ENCODE measurements at places on chromosomes 7 and 10.
A peak's percentile ranks its signal among the peaks of the same experiment; 100 is the strongest.

- peak; percentile 41 for DNase-seq
These were observed 54.9 kb upstream of the ANK3 start for GRCh38 chr10:60444494-60445064.

DNA sequence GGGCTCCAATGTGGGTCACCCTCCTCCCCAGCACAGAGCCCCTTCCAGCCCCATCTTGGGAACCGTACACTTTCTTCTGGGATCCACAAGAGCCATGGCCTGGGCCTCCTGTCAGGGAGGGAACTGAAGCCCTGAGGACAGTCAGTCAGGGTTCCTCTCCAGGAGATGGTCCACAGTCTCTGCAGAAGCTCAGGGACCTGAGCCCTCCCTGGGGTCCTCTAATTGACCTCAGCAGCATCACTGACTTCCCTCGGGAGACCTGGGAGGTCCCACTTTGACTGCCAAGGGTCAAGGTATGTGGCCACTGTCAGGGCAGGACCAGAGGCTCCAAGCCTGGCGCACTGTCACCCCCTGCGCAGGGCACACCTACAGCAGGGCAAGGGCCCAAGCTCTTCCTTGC, 32.3 kb downstream of the NOD1 start:
- DNase-seq = no peak

DNA sequence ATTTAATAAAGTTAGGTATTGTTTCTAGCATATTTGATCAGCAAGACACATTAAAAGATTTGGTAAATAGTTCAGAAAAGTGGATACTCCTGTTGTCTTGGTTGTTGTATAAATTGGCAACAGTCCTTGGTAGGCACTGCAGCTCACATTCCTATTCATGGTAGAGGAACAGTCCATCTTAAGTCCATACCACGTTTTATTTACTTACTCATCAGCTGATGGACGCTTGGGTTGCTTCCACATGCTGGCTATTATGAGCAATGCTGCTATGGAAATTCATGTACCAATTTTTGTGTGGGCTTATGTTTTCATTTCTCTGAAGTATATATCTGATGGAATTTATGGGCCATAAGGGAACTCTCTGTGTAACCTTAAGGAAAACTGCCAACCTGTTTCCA, 43.3 kb downstream of the C10orf120 start:
- no peak for DNase-seq

DNA sequence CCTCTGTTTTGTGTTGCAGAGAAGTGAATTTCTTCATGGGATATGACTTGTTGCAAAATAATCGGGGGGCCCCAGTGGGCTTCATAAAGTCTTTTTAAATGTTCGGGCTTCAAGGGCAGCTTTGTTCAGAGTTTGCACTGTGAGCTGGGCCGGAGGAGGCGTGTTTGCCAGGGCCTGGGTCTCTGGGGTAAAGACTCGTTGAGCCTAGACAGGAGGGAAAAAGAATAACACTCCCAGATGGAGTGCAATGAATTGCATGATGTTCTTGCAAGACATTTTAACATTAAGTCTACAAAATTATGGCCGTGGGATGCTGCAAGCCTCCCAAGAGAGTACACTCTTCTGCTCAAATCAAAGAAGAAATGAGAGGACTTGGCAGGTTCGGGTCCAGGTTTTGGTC, 23.6 kb downstream of the BMPER start:
- DNase-seq = no peak

DNA sequence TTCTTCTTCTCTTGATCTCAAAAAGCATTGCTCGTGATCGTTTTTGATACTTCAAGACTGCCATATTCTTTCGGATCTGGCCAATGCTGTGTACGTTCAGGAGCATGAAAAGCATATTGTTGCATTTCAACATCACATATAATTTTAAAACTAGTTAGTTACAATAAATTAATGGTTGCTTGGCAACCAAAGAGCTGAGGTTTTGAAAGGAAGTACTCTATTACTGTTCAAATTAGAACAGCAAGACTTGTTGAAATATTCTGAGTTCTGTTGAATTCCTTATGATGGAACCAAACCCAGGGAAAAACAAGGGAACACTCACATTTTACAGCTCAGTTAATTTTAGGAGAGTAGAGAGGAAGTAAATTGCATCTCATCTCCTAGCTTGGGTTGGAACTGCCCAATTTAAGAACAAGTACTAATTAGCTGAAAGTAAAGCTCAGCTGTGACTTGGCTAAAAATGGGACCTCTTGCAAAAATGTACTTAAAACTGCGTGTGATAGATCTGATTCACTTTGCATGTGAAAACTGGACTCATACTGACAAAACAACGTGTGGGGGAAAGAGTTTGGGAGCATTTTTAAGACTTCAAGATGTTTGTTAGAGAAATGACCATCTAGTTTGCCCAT, 21.2 kb downstream of the OR9A2 start:
- no peak for DNase-seq

- DNase-seq = peak; percentile 26
These were observed 122.7 kb downstream of the TRRAP start for GRCh38 chr7:99000904-99001465.

- no peak for DNase-seq
These were observed 80.4 kb downstream of the AUTS2 start for GRCh38 chr7:69678494-69679187.

GRCh38 chr7:142457146-142457703, 199.4 kb upstream of the PRSS58 start:
- DNase-seq = no peak

DNA sequence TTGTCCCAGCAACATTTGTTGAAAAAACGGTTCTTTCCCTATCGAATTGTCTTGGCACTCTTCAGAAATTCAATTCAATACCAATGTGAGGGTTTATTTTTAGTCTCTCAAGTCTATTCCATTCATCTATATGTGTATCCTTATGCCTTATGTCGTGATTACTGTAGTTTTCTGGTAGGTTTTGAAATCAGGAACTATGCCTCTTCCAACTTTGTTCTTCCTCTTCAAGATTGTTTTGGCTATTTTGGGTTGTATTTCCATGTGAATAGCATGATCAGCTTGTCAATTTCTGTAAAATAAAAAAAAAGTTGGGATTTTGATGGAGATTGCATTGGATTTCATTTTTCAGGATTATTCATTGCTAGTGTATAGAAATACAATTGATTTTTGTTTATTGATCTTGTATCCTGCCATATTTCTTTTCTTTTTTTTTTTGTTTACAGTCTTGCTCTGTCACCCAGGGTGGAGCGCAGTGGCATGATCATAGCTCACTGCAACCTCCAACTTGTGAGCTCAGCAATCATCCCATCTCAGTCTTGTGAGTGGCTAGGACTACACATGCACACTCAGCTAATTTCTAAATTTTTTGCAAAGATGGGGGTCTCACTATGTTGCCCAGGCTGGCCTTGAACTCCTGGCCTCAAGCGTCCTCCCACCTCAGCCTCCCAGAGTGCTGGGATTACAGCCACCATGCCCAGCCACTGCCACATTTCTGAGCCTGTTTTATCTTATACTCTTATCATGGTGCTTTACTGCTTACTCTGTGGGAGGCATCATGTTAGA, 46.2 kb upstream of the MKLN1 start:
- DNase-seq = no peak

DNA sequence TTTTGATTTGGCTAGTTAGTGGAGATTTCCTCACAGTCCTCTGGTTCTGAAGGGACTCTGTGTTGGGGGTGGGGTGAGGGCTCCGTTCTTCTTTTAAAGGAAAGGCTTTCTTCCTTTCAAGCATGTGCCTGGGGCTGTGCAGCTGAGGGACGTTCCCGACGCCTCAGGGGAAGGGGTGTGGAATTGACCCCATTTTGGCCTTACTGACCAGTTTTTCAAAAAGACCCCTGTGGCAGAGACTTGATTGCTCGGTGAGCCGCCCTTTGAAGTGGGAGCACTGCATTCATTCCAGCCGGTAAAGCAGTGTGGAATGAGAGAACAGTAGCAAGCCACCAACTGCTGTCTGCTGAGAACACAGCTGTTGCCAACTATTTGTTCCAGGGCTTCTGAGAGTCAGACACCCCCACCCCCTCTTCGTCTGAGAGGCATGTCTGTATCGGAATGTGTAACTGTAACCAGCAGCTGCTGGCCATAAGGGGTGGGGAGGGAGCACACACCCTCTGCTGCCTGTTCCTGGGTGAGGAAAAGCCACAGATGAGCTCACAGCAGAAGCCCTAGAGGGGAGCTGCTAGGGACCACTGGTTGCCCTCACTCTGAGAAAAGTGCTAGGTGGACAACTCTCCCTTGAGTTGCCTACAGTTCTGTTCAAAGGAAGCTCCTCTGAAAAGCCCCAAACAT, 33.2 kb downstream of the WBP1L start:
- DNase-seq = peak; percentile 99

GRCh38 chr10:81959016-81959415, 84.0 kb downstream of the NRG3 start:
- no peak for DNase-seq

- DNase-seq = no peak
These were observed 38.0 kb upstream of the TMEM196 start for GRCh38 chr7:19811386-19811785.

GRCh38 chr7:156559001-156559400, 81.6 kb upstream of the RNF32 start:
- no peak for DNase-seq

GRCh38 chr10:8407501-8408021, 353.1 kb downstream of the GATA3 start:
- DNase-seq = no peak

GRCh38 chr7:68613405-68613804, 984.9 kb upstream of the AUTS2 start:
- DNase-seq = peak; percentile 12

GRCh38 chr7:78427209-78427608, 628.6 kb downstream of the PHTF2 start:
- no peak for DNase-seq

DNA sequence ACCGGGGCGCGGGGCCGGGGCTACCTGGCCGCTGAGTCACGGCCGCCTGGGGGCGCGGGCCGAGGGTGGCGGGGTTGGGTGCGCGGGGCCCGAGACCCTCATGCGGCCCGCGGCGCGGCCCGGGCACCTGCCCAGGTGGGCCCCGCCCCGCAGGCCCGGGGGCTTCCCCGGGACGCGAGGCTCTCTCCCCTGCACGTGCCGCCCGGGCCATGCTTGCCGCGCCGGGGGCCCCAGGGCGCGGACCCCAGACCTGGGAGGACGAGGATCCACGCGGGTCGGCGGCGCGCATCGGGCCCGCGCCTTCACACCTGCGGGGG, 402 bp downstream of the MAFK start:
- no peak for DNase-seq

DNA sequence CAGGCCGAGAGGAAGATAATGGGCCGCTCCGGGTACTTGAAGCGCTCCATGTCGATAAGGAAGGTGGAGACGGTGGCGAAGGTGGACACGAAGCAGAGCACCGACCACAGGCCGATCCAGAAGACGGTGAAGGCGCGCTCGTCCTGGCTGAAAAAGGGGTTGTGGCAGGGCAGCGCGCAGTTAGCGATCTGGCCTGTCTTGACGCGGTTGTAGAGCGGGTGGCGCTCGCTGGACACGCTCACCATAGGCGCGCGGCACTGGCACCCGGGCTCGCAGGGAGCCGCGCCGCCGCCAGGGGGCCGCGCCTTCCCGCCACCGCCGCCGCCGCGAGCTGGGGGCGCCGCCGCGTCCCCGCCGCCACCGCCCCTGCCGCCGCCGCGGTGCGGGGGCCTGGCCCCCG, 1.6 kb downstream of the FZD8 start:
- DNase-seq = peak; percentile 68

DNA sequence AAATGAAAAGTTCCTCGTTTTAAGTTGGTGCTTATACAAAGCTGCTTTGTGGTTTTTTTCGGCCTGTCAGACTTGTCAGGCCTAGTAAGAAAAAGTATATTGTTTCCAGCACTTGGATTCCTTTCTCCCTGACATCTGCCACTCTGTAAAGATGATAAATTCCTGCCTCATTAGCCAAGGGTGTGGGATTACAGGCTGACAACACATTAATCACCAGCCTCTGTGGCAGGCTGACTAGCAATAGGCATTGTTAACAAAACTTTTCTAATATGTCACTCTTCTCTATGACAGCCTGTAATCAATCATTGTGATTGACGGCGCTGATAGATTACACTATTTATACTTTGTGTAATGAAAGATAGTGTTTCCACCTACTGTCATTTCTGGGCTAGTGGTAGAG, 682.5 kb downstream of the LRMDA start:
- peak; percentile 91 for DNase-seq

DNA sequence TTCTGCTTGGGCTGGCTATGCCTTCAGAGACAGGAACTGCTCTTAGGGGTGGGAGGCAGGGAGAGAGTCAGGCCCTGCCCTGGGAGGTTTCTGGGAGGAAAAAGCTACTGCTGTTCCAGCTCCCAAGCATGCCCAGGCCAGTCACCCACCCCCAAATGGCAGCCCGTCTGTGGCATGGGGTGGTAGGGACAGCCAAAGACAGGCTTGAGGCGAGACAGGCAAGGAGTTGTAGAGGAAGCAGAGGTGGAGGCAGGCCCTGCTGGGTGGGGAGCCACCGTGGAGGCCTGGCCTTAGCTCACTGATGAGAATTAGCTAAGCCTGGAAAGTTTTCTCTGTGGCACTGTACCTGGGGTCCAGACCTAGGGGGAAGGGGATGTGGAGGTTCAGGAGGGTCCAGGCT, 6.6 kb upstream of the SAMD8 start:
- no peak for DNase-seq

DNA sequence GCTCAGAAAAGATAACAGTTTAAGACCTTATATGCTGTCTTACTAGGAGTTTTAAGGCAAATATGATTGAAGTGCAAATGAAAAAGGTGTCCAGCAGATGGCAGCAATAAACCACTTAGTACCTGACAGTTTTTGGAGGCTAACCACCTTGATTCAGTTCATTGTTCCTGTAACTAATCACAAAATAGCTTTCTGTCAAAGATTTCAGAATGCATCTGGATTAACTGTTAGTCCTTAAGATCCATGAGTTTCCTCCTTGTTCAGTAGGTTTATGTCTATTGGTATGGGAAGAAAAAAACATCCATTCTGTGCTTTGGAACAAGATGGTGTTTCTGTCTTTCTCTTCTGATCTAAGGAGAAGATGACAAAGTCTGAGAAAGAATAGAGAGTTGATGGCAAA, 46.6 kb downstream of the CCSER2 start:
- DNase-seq = peak; percentile 31

- DNase-seq = peak; percentile 92
These were observed at the start of gene PSMC2 for GRCh38 chr7:103347507-103348267. PSMC2 (plus strand) TSS chr7:103347643; CDS start chr7:103347712, 69 bp downstream.

DNA sequence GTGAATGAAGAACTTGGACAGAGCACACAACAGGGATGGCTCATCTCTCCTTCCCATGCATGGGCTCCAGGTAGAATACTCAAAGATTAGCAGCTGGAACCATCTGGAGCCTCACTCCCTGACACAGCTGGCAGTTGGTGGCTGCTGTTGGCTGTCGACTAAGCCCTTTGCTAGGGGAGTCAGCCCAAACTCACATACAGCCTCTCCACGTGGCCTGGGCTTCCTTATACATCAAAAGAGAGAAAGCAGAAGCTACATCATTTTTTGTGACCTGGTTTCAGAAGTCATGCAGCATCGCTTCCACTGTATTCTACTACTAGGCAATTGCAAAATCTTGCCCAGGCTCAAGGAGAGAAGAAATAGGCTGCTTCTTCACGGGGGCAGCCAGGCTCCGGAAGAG, 24.4 kb downstream of the ASNS start:
- no peak for DNase-seq

DNA sequence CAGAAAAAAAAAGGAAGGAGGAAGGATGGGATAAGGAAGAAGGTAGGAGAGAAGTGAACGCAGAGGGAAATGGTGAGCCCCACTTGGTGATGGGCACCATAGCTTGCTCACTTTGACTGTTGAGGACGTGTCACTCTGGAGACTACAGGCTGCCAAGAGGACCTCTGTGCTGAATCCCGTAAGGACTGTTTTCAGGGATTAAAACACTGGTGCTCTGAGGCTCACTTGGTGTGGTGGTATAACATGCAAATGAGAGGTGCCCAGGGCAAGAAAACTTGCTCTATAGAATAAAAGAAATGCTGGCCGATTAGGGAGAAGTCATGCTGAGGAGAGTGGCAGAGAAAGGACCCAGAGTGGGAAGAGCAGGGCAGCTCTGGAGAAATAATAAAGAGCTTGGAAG, 5.3 kb upstream of the IL2RA start:
- no peak for DNase-seq
